Activated CD8-positive, alpha-beta memory T cell treated with anti-CD3 and anti-CD28 coated beads for 24 hours (primary cell): ENCODE measurements at places on chromosomes 5 and 9.

DNA sequence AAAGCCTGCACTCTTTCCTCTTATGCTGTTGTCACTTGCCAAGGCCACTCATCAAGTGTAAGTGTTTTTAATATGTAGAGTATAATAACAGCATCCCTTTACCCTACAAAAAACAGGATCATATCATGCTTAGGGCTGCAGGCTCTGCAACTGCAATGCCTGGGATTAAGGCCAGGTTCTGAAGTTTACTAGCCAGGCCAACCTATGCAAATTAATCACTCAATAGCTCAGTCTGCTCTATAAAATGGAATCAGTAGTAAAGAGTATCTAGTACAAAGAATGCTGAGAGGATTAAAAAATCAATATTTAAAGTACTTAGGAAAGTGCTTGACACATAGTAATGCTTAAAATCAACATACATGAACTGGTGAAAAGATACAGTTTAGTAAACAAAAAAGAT, 253.3 kb downstream of the EDIL3 start:
- DNase-seq, result no peak

DNA sequence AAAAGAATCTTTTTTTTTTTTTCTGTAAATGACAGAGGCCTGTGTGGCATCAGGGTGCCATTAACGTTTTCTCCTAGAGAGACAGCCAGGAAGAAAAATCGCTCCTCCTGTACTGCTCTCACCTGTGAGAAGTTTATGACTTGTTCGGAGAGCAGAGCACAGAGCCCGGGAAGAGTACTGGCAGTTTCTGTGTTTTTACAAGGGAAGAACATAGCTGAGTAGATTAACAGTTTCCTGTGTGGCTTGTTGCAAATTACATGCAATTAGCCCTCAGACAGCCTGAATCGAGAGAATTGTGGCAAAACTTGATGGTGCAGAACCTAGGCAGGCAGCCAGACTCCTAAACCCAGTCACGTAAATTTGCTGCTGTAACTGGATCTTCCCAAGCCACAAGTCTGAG, 32.1 kb downstream of the PRKACG start:
- DNase-seq, result no peak

DNA sequence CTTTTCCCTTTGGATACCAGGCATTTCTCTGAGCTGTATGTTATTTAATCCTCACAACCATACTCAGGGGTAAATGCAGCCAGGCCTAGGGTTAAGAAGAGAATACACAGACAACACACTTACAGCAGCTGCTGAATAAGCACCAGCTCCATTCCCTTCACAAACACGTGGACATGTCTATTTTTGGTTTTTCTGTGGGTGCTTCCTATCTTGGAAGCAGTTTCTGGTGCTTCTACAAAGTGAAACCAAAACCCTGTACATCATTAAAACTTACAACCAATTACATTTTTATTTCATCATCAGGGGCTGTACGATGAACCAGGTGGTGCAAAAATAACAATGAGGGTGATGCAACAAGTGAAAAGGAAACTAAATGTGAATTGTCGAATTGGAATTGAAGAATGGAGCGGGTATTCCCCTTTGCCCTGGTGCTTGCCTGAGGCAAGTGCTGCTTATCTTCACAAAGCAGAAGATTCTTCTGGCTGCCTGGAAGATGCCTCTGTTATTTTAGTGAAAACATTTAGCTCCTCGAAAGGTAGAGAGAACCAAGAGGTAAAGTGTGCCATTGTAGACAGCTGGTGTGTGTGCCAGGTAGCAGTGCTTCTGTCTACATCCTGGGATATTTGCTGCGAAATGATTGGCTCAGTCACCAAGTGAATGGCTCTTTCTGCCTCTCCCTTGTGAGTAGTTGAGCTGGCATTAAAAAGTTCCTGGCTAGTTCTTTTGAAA, 18.6 kb upstream of the IFNB1 start:
- DNase-seq, result peak; percentile 66

DNA sequence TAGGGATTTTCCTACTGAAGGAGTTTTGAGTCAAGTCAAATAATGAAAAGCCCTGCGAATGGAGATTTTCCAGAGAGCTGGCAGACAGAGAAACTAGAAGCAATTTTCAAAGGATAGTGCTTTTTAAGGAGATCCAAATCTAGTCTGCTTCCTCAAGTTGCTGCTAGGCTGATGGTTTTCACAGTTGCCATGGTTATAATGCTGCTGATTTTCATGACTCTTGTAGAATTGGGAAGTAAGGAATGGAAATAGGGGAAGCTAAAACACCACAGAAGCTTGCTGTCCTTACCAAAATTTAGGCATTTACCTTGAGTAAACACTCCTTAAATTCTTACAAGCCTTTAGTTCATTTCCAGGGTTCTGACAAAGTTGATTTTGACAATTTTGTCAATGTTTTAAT, 30.1 kb upstream of the HAPLN1 start:
- no peak for DNase-seq

GRCh38 chr5:156934450-156935211, 28.4 kb downstream of the TIMD4 start:
- peak; percentile 78 for DNase-seq

- DNase-seq, result no peak
Observed at GRCh38 chr5:73365301-73365853, 83.2 kb downstream of the FOXD1 start.

- no peak for DNase-seq
Observed at GRCh38 chr5:112546946-112547592, 128.0 kb upstream of the EPB41L4A start.

DNA sequence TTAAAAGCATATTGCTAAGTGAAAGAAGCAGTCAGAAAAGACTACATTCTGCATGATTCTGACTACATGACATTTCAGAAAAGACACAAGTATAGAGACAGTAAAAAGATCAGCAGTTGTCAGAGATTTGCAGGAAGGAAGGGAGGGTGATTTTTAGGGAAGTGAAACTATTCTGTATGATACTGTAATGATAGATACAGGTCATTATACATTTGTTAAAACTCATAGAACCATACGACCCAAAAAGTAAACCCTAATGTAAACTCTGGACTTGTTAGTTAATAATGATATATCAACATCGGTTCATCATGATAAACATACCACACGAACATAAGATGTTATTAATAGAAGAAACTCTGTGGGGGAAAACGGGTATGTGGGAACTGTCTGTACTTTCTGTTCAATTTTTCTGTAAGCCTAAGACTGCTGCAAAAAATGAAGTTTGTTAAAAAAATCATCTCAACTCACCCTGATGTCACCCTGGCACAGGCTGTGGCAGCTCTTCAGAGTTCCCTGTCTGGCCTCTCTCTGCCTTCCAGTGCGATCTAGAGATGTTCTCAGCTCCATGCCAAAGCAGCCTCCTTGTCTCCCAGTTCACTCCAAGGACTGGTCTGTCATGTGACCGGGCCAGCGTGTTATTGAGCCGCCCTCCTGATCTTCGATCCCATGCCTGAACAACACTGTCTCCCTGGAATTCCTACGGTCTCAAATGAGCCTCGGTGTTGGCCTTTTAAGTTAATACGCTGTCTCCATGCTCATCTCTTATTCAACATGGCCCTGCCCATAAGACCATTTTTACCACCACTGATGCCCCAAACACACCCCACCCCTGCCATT, 35.4 kb downstream of the PRLR start:
- DNase-seq, result no peak

DNA sequence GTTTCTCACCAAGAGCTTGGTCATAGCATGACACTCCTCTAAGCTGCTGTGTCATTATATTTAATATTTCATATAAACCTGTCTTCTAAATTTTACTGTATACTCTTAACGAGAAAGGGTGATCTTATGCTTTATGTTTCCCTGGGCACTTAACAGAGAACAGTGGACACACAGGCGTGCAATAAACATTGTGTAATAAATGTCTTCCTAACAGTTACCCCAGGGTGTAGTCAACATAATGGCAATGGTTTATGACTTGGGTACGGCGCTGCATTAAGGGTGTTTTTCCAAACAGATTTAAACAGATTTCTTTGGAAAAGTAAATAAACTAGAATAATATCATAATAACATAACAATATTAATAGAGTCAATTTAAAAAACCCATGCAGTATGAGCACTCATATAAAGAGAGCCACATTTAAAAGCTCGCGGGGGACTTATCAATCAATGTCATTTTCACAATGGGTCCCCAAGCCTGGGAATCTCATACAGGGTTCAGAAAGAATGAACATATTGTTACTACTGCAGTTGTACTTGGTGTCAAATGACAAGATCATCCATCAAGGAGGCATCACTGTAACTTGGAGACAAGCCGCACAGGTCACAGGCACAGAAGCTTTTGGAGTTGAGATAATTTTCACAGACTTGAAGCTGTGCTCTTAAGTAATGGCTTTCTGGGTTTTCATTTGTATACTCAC, 376.4 kb downstream of the CTNND2 start:
- no peak for DNase-seq

- no peak for DNase-seq
Observed at GRCh38 chr5:39191216-39191615, 28.1 kb downstream of the FYB1 start.

GRCh38 chr9:34654323-34655051, 2.5 kb downstream of the IL11RA start:
- DNase-seq, result no peak

GRCh38 chr5:77095189-77095588, 8.1 kb upstream of the ZBED3 start:
- DNase-seq, result no peak

DNA sequence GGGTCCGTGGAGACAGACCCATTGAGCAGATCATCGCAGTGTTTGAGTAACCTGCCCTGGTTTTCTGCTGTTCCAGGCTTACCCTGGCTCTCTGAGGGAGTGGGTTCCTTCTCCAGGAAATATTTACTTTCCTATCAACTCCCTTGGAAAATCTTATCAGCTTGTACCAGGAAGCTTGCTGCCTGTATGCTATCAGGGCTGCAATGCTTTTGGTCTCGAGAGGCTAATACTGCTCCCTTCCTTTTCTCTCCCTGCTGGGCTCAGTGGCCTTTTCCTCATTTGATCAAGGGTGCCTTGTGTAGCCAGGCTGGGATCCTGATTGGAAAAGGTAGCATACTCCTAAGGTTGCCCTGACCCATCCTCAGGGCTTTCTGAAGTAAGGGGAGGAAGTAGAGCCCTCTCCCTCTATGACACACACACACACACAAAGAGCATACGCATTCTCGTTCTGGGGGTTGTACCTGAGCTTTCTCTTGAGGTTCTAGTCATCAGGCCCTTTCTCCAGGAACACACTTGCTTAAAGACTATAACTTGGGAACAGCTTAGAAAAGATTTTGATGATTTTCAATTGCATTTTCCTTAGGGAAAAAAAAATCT, 41.6 kb downstream of the CYSTM1 start:
- no peak for DNase-seq

- no peak for DNase-seq
Observed at GRCh38 chr5:172846249-172846648, 12.2 kb downstream of the ERGIC1 start.

DNA sequence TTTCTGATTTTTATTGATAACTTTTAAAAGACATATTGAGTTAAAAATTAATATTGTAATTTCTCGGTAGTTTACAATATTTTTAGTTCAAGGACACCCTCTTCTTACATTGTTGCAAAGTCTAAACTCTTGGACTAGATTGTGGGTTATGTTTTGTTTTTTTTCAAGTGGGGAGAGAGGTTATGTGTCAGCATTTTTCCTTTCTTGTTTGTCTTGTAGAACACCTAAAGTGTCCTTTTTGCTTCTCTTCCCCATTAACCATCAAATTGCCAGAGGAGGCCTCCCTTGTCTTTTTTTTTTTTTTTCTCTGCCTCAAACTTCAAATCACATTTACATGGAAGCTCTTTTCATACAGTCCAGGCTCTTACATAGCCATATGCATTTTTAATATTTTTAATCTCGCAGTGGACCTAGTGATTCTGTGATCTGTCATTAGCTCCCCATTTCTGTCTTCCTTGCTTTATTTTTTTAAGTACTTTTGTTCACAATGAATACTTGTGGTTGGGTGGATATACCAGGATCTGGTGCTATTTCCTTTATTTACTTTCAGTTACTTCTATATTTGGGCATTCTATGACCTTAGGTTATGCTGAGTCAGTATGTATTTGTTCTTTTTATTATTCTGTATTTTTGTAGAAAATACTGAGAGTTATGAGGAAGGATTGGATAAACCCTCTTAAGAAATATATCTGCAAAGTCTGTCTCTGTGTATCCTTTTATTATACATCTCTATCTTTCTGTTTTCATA, 2280.6 kb upstream of the ACO1 start:
- DNase-seq, result no peak

DNA sequence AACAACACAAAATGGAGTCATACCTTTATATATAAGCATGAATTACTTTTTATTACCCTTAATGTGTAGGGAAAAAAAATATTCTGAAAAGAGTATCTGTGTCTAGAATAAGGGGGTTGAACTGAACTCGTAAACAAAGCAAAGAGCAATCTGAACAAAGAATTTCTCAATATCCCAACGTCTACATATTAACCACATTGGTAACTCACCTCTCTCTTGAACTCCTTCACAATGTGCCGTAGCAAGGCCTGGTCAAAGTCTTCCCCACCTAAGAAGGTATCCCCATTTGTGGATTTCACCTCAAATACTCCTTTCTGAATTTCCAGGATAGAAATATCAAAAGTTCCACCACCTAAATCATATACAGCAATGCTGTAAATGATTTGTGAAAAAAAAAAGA, 8.4 kb downstream of the HSPA9 start:
- no peak for DNase-seq

DNA sequence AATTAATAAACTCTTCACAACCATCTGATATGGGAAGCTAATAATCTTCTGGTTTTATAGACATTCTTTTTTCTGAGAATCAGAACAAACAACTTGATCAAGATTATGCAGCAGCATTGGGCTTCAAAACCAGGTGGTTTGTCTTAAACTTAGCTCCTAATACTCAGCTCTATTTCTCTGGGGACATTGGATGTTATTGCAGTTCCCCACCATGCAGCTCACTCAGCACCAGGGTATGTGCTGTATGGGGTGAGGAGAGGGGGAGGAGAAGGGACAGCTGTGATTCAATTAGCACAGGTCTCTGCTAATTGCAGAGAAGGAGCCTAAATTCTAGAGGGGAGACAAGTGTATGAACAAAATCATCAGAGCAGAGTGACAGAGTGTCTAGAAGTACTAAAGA, 210.7 kb upstream of the TNC start:
- no peak for DNase-seq

GRCh38 chr5:72512593-72512860, 5.3 kb upstream of the ZNF366 start:
- DNase-seq, result no peak

DNA sequence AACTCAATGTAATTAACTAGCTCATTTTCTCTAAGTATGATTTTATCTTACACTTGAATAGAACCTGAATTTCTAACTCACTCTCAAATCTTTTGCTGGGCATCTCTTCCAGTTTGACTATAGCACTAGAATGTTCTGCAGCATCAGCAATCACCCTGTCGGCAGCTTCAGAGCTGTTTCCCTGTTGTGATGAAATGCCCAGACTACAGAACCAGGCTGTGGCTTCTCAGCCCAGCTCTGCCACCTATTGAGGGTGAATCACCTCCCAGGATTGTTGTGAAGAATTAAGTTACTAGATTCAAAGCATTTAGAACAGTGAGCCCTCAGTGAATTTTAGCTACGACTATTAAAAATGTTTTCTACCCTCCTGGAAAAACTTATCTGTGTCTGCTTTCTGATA, 90.4 kb upstream of the ANKRD55 start:
- DNase-seq, result no peak
